Astrocyte of the hippocampus (primary cell): ENCODE measurements at places on chromosomes 6 and 20.

- DNase-seq, result no peak
Measured at GRCh38 chr6:12916420-12917136, 200.0 kb downstream of the PHACTR1 start.

DNA sequence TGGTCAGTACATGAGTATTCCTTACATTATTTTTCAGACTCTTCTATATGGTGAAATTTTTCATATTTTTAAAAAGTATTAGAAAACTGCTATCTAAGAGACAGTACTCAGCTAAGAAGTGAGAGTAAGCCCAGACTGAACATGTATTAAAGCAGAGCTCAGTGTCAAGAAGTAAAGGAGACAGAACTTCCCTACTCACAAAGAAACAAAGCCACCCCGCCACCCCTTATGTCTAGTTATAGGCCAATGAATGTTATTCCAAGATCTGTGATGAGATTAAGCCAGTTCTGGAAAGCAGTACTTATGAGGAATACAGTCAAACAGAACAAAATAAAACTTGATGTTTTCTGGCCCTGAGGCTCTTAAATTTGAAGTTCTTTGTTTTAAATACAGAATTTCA is 114.5 kb downstream of the RNGTT start:
- DNase-seq, result no peak

GRCh38 chr6:169450097-169450496 is 196.5 kb upstream of the THBS2 start:
- DNase-seq, result peak; percentile 39

DNA sequence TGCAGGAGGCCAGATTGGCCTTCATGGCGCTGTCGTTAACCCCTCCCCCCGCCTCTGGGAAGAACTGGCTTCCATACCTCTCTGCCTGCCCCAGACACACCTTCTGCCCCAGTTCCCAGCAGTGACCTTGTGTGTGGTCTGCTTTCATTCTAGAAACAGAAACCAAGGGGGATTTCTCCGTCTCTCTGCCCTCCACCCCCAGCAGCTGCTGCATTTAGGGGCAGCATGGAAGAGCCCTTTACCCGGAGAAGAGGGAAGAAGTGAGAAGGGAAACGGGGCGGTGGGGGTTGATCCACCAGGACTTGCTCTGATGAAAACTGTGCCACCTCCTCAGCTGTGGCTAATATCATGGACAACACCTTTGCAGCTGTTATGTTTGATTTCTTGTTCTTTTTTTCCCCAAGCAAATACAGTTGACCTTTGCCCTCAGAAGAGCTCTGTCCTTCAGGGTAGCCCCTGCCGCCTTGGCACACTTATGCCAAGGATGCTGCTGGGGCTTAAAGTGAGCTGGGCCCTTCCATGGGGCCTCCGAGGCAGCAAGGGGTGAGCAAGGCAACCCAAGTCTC is 6.1 kb downstream of the GLP1R start:
- DNase-seq, result no peak

DNA sequence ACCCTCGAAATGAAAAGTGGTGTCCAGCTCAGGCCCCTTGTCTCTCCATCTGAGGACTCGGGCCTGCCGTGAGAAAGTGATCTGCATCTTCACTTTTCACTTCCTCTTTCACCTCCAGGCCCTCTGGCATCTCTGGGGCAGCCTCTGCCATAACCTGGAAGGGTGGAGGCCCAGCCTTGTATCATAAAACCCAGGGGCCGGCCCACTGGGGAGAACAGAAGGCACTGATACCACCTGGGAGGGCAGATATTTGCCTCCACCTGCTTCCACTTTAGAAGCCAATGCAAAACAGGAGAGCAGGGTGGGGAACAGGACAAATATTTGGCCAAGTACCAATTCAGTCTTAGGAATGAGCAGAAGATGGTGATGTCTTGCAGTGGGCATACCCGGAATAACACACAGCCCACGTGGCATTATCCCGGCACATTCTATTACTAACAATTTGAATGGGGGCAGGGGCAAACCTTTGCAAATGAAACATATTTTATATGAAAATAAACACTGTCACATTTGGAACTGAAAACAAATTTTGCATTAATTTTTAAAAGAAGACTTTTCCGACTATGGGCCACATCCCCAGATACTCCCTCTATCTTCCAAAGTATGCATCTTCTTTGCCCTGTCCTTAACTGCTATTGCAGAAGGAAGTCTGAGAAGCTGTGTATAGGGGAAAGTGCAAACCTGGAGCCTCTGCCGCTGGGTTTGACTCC is 69.2 kb upstream of the TBC1D7 start:
- DNase-seq, result no peak

DNA sequence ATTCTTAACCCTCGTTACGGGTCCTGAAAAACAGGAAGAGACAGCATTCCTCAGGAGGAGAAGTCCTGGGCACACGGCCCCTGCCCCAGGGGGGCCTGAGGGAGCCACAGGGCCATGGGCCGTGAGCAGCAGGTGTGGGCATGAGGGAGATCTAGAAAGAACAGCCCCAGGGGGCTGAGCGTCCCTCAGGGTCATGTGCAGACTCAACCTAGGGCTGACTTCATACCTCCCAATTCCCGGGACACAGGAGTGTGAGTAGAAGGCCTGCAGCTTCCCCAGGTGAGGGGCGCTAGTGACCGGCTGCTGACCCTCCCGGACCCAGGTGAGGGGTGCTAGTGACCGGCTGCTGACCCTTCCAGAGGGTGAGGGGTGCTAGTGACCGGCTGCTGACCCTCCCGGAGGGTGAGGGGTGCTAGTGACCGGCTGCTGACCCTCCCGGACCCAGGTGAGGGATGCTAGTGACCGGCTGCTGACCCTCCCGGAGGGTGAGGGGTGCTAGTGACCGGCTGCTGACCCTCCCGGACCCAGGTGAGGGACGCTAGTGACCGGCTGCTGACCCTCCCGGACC is 35.1 kb downstream of the FRMD1 start:
- DNase-seq, result no peak

DNA sequence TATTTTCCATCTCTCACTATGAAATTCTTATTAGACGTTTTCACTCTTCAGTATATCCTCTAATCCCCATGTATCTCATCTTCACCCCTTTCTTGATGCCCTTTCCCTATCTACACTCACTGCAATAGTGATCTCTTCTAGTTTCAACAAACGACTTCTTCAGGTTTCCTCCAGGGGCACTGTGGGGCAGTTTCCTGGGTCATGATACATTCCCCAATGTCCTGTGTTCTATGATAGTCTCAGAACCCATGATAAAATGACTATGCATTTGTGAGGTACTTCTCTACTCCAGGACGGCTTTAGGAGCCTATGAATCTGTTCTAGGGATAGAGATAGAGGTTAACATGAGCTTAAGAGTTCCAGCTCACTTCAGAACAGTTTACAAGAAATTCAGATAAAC is 183.3 kb downstream of the FOXC1 start:
- no peak for DNase-seq

DNA sequence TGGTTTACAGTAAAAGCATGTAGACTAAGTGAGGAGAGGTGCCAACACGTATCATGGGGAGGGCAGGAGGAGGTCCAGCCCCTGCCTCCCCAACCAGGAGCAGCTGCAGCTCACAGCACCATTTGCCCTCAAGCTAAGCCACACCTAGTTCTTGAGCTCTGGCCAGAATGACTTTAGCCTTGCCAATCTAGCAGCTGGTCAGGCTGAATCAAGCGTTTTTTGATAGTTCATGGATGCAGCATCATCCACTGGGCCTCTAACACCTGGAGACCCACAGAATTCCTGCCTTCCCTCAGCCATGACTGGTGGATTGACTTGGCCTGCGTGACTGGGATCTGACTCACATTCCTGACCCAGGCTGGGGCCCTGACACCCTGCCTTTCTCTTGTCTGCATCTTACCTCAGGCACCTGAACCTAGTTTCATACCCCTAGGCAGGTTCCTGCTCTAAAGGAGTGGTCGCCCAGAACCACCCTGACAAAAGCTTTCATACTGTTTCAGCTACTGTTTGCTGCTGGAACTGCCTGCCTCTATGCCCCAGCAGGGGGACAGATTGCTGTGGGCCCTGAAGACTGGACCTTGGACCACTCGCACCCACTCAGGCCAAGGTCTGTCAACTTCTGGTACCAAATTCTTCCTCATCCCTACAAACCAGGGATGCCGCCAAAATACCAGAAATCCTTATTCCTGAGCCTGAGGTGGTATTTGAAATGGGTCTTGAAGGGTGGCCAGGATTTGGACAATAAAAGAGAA is 122.3 kb downstream of the QRSL1 start:
- peak; percentile 34 for DNase-seq

- DNase-seq, result no peak
Measured at GRCh38 chr20:45138561-45139300, 14.5 kb upstream of the WFDC12 start.

DNA sequence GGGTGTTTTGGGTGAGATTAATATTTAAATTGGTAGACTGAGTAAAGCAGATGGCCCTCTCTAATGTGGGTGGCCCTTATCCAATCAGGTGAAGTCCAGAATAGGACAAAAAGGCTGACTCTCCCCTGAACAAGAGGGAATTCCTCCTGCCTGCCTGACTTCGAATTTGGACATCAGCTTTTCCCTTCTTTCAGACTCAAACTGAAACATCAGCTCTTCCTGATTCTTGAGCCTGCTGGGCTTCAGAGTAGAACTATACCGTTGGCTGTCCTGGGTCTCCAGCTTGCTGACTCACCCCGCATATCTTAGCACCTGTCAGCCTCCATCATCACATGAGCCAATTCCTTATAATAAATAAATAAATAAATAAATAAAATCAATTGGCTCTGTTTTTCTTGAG is 15.0 kb upstream of the TGM6 start:
- no peak for DNase-seq

DNA sequence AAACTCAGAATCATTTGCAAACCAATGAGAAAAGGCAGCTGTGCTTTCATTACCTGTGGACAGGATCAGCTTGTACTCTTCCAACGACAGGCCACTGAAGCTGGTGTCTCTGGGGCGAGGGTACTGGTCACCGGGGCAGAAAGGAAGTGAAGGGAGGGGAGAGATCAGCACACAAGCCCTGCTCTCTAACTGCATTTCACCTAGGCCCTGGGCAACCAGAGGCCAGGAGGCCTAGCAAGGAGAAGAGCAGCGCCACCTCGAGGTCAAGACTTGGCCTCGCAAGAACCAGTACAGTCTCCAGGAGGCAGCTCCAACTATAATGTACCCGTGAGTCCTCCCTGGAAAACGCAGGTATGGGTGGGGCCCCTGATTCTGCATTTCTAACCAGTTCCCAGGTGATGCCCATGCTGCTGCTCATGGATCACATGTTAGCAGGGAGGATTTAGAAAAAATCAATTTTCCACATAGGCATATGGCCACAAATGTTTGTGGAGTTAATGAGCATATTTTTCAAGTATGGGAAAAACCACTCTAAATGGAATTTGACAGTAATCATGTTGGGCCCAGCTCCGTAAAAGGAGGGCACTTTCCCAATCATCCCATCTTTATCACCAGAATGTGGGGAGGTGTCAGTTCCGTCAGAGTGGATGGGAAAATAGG is 11.0 kb downstream of the UQCC2 start:
- DNase-seq, result peak; percentile 88

DNA sequence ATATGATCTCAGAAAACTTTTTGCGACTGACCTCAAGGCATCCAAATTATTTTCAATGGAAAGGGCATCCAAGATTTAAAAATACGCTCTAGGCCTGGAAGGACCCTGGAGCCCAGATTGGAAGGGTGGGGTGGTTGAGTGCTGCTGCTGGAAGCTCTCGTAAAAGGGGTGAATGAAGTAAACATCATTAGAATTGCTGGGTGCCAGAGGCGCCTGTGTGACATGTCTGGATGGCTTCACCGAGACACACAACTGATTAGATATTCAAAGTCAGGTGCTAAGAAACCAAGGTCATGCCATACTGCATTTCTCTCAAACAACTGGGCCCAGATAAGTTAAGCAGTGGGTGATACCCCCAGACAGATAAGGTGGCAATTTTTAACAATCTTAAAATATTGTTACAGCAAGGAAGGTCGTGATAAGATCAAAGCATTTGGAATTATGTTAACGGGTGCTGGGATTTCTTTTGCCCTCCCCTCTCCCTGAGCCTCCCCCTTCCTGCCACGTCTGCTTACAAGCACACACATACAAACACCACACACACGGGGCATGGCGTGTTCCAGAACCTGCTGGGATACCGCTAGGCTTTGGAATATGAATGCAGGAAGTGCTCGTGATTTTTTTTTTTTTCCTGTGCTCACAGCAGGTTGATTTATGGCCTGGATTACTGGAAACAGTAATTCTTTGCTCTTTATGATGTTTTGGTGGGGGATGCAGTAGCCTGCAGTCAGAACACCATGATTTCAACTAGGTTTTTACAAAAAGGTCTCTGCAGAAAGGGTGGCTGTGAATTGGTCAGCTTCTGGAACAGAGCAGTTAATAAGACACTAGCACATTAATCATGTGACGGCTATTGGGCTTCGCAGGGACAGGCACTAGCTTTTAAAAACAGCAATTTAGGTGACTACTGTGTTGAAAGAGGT is 551.2 kb downstream of the QKI start:
- no peak for DNase-seq
